ENCODE measurements at places on chromosomes 7 and 10.

DNA sequence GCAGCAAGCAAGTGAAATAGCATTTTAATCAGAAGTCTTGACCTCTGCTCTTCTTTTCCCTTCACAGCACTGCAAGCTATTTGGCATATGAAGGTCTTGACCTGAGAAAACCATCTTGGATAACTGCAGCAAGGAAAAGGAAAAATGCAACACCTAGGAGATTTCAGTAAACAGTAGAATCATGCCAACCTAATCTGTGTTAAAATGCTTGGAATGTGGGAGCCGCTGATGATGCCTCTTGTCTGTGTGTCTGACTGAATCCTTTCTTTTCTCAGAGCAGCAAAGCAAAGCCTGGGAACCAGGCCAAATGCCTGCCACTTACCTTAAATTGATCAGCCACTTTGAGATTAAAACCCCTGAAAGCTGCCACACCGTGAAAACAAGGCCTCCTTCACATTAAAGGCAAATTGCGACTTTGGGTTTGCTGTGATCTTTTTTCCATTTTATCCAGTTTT, 80.4 kb upstream of the CDK6 start:
- no peak for DNase-seq

DNA sequence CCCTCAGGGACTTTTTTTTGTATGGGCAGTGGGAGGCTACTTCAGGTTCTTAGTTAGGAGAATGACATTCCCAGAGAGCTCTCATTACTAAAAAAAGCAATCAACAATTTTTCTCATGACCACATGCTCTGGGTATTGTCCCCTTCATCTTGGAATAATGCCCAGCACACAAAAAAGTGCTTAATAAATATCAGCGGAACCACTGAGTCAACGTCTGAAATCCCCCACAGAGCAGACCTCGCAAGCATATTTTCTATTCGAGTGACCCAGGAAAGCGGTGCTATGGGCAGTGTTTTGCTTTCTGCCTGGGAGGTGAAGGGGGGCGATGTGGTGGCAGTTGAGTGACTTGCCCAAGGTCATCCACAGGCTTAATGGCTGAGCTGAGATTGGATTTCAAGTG, 493.4 kb upstream of the ZMIZ1 start:
- no peak for DNase-seq

GRCh38 chr10:29063806-29064644, 224.8 kb upstream of the LYZL1 start:
- no peak for DNase-seq

DNA sequence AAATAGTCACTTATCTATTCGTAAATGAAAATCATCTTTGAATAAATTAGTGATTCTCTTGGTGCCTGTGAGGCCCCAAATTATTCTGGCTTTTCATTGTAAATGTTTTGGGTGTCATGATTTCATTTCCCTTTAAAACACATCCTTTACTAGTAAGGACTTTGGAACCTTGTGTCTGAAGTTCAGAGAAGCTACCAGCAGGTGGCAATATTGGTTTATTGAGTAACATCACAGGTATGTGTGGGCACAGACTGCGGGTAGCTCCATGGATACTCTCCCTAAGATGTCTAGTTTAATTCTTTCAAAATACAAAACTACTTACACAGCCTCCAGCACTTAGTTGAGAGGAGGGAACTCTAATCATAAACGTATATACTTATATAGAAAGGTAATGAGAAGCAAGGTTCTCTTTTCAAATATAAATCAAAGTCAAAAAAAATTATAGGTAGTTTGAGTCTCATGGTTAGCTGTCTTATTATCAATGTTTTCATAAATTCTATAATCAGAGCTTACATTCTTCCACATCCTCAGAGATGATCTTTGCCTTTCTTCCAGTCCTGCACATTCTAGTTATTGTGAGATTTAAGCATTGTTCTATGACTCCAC, 449.6 kb downstream of the GRM8 start:
- no peak for DNase-seq

Data from occipital lobe (tissue), 3 donors.